ENCODE measurements at places on chromosomes 1 and 21. TPM values are rescaled to one million over a fixed set of nuclear protein-coding genes. Genes with fewer than 3 reads are reported as not detected.

DNA sequence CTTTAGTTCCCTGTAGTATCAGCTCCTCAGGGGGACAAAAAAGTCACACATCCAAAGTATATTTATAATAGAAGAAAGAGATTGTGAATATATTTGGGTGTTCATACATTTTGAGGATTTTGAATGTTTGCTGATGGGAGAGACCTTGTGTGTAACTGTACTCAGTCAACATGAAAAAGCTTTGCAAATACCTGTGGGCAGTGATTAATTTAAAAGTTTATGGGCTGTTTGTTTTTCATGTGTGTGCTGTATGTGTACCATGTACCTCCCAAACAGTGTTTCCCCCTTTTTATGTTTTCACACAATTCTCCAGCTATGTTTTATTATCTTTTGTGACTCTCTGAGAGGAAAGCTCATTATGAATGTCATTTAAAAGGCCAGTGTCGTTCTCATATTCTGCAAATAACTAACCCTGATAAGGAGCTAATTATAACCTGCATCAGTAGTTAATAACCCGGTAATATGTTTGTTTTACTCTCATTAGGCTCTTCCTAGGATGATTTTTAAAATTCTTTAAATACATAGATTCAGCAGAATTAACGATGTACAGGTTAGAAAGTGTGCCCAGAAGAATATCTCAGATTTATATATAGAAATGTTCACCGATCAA is 271.5 kb downstream of the NFIA start:
- DNase-seq: no peak

GRCh38 chr1:33986390-33987095 is 122.7 kb downstream of the HMGB4 start:
- DNase-seq: no peak

GRCh38 chr1:53365437-53366063 is 37.7 kb upstream of the LRP8 start:
- peak; percentile 20 for DNase-seq

- no peak for DNase-seq
Measured at GRCh38 chr21:30408782-30409494, 13.1 kb downstream of the KRTAP13-1 start.

GRCh38 chr1:197284325-197284724 is 16.3 kb downstream of the CRB1 start:
- DNase-seq: no peak

GRCh38 chr1:228415221-228415620 is 1.4 kb downstream of the TRIM17 start:
- no peak for DNase-seq

GRCh38 chr1:942864-943533 is 16.1 kb downstream of the NOC2L start:
- no peak for DNase-seq

GRCh38 chr1:1058921-1059493 is 15.1 kb downstream of the RNF223 start:
- peak; percentile 52 for DNase-seq

- no peak for DNase-seq
Measured at GRCh38 chr1:76374086-76374485, 299.5 kb downstream of the ST6GALNAC3 start.

GRCh38 chr1:191498318-191498717 is 659.9 kb upstream of the RGS18 start:
- DNase-seq: no peak

GRCh38 chr1:221172841-221173240 is 293.6 kb downstream of the HLX start:
- peak; percentile 21 for DNase-seq

- DNase-seq: peak; percentile 72
Measured at GRCh38 chr1:210250998-210251679, 18.5 kb downstream of the SERTAD4 start.

- no peak for DNase-seq
Measured at GRCh38 chr1:211630236-211631081, 45.0 kb downstream of the NEK2 start.

DNA sequence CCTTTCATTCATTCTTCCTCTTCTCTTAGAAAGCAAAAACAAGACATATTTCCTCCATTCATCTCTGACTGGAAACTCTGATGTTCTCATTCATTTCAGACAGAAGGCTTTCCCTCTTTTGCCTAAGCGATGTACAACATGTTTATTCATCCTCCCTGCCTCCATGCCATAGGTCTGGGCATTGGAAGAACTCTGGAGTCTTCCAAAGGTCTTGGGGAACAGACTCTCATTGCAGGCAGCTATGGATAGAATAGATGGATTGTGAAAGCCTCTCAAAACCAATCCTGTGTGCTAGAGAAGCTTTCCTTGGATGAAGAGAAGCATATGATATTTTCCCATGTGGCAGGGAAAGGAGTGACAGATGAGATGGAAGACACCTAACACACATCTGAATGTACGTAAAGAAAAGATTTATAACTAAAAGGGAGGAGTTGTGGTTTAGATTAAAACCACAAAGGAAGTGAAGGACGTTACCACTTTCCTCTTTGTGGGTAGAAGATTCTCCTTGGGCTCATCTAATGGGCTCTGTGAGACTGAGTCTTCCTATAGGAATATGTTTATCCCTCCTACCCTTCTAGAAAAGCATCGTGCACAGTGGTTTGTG is 38.7 kb downstream of the BCL9 start:
- DNase-seq: peak; percentile 46

DNA sequence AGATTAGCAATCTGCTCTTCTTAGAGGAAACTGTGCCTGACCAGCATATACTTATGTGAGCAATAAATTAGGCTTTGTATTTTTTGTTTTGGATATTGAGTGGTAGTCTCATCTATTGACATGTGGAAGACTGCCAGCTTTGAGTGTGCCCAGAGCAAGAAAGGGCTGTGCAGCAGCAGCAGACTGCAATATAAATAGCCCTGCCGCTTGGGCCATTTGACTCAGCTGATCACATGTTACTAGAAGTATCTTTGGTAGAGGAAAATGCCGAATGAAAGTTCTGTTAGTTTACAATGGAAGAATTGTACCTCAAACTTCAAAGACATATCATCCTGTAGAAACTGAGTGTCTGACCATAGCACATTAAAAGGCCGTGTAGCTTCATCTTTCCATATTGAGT is 9.1 kb upstream of the PSMB2 start:
- no peak for DNase-seq

DNA sequence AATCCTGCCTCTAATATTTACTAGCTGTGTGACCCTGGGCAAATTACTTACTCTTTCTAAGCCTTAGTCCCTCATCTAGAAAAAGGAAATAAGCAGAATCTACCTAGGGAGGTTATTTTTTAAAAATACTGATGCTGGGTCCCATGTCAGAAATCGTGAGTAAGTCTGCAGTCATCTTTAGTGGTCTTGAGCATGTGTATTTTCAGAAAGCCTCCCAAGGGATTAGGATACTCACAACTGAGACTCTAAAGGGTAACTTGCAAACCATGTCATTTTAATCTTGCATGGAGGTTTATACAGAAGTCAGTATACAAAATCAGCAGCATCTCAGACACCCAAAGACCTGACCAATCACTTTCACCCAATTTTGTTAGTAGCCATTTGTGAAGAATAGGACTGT is 43.2 kb downstream of the DSTYK start:
- DNase-seq: no peak

- DNase-seq: no peak
Measured at GRCh38 chr1:25728301-25728935, 71.6 kb upstream of the SELENON start.

DNA sequence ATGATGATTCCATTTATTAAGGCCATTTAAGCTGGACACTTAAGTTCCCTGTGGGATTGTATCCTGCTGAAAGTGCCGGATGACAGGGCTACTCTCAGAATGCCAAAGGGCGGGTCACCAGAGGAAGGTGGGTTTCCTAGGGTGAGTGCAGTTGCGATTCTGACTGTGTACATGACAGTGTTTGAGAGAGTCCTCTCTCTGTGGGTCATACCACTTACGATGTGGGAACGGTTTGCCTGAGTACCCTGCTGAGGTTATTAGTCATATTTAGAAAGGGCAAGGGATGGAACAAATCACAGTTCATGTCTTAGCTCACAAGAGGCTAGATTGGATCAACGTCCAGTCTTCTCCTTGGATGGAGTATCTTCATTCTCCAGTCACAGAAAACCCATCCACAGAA is 461.9 kb downstream of the CAMTA1 start:
- no peak for DNase-seq

- no peak for DNase-seq
Measured at GRCh38 chr1:31549809-31550620, 26.3 kb upstream of the TINAGL1 start.

GRCh38 chr1:172002725-172003345 is 161.5 kb downstream of the DNM3 start:
- DNase-seq: no peak

- no peak for DNase-seq
Measured at GRCh38 chr1:70436622-70437251, 25.7 kb downstream of the CTH start.

DNA sequence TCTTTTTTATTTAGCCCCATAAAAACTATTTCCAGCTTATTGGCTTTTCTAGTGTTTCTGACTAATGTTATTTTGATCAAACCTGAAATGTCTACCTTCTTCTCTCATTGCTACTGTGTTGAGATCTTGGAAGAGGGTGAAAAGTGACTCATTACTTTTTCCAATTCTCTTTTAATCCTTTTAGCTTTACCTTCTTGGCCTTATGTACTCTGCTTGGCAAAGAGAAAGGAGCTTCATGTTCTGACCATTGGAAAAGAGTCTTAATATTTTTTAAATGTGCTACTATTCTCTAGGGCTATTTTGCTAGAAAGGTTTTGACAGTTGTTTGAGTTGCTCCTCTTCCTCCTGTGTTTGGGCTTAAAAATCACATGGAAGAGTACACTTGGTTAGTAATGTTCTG is 97.8 kb upstream of the CHODL start:
- no peak for DNase-seq

DNA sequence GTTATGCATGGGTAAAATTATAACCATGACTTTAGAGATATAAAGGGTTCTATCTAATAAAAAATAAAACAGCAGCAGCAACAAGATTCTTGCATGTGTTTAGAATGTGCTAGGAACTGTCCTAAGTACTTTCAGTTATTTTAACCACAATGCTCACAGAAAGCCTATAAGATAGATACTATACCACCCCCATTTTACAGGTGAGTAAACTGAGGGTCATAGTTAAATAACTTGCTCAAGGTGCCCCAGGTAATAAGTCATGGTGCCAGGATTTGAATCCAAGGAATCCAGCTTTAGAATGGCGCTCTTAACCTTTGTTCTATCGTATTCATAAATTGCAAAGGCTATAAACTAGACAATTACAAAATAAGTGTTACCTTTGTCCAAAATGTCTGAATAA is 53.4 kb downstream of the FRRS1 start:
- no peak for DNase-seq

- peak; percentile 96 for DNase-seq
Measured at GRCh38 chr21:29238967-29239290, 59.8 kb upstream of the BACH1 start.

GRCh38 chr1:21089731-21090130 is 87.0 kb downstream of the EIF4G3 start:
- DNase-seq: no peak

- no peak for DNase-seq
Measured at GRCh38 chr1:240501115-240501514, 110.8 kb downstream of the GREM2 start.

GRCh38 chr21:35226328-35226727 is 177.2 kb upstream of the RUNX1 start:
- no peak for DNase-seq

Gene CXADR
- 0.81 TPM for total RNA-seq

Gene MPL
- 39.6 TPM for total RNA-seq

Gene GPR61
- total RNA-seq: 0.27 TPM

Gene BGLAP
- total RNA-seq: 1.9 TPM

Gene ETV3L
- not detected for total RNA-seq

Gene ZNF697
- 2.2 TPM for total RNA-seq

Gene S100A4
- total RNA-seq: 183 TPM

Gene LINGO4
- total RNA-seq: under 0.01 TPM

Gene CFHR4
- total RNA-seq: not detected

Gene KRTAP19-3
- not detected for total RNA-seq

Gene CCDC190
- total RNA-seq: not detected

Gene F11R
- 98.0 TPM for total RNA-seq

Gene UBXN10
- total RNA-seq: 0.81 TPM

Gene TENT5C
- 12.4 TPM for total RNA-seq

Gene SPATC1L
- 21.5 TPM for total RNA-seq

Gene HPDL
- total RNA-seq: 22.9 TPM

Gene MPZL1
- 31.8 TPM for total RNA-seq

Gene SV2A
- 30.2 TPM for total RNA-seq

Measured in hematopoietic multipotent progenitor cell (in vitro differentiated cells).